B cell (primary cell): ENCODE measurements at places on chromosomes 1 and 21.

- no peak for DNase-seq
Measured at GRCh38 chr1:70902211-70902610, 145.4 kb downstream of the PTGER3 start.

DNA sequence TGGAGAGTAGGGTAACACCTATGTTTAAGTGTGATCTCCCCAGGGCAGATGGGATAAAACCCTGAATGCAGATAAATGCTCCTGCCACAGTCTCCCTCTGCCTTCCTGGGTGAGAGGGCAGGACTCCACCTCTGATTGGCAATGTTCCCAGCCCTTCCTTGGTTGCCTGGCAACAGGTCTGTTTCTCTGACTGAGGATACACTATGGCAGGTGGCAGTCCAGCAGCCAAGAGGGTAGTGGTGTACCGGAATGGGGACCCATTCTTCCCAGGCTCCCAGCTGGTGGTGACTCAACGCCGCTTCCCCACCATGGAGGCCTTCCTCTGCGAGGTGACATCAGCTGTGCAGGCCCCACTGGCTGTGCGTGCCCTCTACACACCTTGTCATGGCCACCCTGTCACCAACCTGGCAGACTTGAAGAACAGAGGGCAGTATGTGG lies at the start of gene DCDC2B:
DCDC2B (plus strand) TSS at position 199 of the 438 bp plus-strand sequence; CDS start at position 204, 5 bp downstream.
- DNase-seq = no peak

DNA sequence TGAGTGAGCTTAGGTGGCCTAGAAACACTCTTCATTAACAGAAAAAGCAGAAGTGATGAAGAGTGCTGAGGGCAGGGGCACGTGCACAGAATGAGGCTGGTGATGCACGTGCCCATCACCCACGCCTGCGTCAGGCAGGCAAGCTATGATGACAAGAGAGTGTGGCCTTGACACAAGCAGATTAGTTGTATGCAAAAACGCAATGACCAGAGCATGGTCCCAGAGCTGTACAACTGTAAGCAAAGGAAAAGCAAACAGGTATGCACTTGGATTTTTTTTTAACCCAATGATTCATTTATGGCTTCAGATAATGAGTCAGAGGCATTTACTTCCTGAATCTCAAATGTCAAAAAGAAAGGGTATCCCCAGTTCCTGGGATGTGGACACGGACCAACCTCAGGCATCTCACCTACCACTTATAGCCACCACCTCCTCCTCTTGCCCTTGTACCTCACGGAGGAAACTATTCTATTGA lies 9.1 kb upstream of the TMEM61 start:
- peak; percentile 22 for DNase-seq

GRCh38 chr21:17859661-17860060 lies 40.5 kb upstream of the C21orf91 start:
- DNase-seq = no peak

- peak; percentile 43 for DNase-seq
Measured at GRCh38 chr1:118151312-118151937, 33.6 kb downstream of the SPAG17 start.

- DNase-seq = no peak
Measured at GRCh38 chr1:179586107-179586823, 5.4 kb upstream of the TDRD5 start.

DNA sequence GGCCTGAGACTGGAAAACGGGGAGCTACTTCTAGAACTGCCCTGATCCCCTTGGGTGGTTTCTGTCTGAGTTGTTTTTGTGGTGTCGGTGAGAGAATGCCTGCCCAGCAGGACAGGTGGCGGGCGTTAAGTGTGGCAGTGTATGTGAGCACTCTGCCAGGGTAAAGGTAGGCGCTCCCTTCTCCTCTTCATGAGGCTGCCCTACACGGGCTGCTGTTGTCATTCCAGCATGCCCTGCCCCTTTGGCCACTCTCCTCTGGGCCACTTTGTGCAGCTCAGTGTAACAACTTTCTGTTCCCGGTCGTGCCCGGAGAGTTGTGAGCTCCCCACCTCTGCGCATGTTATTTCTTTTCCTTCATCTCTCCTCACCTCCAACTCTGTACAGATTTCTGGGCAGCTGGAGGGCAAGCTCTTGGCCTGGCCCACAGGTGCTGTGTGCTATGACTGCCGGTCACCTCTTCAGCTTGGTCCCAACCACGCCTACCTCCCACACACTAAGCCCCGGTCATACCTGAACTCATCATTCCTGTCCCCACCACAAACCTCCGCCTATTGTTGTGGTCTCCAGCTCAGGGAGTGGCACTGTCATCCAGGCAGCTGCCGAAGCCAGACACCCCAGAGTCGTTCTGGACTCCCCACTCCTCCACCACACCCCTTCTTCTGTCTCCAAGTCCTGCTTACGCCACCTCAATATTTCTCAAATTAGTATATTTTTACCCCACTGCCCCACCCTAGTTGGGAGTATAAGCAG lies 69.0 kb downstream of the GADD45A start:
- no peak for DNase-seq

GRCh38 chr1:19800076-19800804 lies 524 bp upstream of the TMCO4 start:
- peak; percentile 68 for DNase-seq

GRCh38 chr1:3359756-3360440 lies 94.6 kb upstream of the ARHGEF16 start:
- DNase-seq = no peak

GRCh38 chr1:227891223-227891954 lies 56.3 kb downstream of the WNT9A start:
- DNase-seq = no peak

DNA sequence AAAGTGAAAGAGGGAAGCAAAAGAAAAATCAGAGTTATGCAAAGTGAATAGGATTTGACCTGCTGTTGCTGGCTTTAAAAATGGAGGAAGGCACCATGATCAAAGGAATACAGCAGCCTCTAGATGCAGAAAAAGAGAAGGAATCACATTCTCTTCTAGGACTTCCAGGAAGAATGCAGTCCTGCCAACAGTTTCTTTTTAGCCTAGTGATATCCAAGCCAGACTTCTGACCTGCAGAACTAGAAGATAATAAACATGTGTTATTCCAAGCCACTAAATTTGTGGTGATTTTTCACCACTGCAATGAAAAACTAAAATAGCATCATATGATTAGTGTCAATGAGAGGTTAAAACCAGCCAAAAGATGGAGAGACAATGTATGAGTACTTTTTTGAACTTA lies 101.9 kb upstream of the ADAMTS5 start:
- no peak for DNase-seq

- DNase-seq = no peak
Measured at GRCh38 chr1:20074725-20075171, 4.8 kb downstream of the PLA2G5 start.

DNA sequence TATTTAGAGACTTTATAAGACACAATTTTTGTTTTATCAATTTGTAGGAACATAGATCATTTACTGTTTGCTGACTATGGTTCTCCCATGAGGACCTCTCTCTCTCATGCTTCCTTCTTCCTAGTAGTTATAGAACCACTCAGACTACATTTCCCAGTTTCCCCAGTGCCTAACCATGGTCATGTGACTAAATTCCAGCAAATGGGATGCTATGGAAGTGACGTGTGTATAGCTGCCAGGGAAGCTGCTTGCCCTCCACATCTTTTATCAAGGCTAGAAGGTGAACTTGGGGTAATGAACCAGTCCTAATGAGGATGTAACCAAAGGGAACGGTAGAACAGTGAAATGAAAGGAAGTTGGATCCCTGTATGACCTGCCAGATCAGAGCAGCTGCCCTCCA lies 184.0 kb downstream of the MIS18A start:
- no peak for DNase-seq

DNA sequence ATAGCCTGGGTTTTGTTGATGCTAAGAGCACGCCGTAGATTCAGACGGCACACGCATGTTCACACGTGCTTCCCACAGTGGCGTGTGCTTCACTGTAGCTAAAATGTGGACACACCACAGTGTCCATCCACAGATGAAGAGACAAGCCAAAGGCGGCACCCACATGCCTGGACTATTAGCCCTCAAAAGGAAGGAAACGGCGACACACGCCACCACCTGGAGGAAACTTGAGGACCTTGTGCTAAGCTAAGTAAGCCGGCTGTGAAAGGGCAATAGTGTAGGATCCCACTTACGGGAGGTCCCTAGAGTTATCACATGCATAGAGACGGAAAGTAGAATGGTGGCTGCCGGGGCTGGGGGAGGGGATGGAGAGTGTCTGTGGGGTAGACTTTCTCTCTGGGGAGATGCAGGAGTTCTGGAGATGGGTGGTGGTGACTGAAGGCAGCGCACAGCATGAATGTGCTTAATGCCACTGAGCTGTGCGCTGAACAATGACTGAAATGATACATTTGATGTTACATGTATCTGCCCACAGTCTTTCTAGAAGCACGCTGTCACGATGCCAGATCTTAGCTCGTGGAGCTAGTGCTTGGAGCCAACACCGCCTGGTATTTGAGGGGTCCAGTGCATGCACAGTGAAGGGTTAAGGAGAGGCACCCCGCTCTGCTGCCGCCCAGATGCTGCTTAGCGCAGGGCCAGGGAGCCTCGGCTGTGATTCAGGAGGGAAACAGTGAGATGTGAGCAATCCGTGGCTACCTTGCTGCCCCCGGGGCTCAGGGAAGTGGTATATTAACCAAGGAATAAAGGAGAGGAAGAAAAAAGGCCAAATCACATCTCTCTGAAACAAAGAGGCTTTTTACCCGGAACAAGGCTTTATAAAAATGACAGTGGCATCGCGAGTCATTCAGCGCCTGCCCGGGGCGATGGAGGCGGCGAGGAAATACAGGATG lies 103.7 kb downstream of the PRDM16 start:
- DNase-seq = no peak

GRCh38 chr1:31761883-31762282 lies 2.3 kb downstream of the ADGRB2 start:
- DNase-seq = no peak

- DNase-seq = no peak
Measured at GRCh38 chr1:109793089-109793485, 29.4 kb upstream of the EPS8L3 start.

GRCh38 chr1:19484338-19484797 lies 971 bp downstream of the CAPZB start:
- peak; percentile 30 for DNase-seq

DNA sequence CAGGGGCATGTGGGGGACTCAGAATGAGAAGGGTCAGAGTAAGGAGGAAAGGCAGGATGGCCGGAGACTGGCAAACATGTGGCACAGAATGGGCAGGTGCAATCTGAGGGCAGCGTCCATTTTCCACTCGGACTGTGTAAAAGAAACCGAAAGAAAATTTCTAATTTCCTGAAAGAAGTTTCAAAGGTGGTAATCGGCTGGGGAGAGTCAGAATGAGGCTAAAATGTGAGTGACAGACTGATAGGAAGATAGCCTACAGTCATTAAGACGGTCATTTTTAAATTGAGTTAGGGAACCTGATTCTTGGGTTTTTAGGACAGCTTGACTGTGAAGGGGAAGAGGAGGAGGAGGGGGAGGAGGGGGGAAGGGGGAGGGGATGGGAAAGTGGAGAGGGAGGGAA lies 23.6 kb downstream of the COA6 start:
- DNase-seq = no peak

GRCh38 chr1:4324525-4324924 lies 329.9 kb upstream of the AJAP1 start:
- DNase-seq = no peak

DNA sequence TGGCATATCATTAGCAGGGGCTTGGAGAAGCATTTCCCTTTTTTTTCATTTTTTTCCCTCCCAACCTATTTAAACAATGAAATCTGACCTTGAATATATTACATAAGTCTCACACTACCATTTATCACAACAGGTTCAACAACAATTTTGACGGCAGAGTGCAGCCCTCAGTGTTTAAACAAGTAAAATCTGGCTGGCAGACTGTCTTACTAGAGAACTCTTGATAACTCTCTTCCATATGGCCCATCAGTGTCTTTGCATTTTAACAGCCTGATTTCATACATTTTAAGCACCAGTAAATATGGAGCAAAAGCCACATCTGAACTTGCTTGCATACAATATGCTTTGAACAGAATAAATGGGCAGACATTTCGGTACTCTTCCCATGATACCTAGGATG lies 213.0 kb downstream of the KCTD3 start:
- no peak for DNase-seq

DNA sequence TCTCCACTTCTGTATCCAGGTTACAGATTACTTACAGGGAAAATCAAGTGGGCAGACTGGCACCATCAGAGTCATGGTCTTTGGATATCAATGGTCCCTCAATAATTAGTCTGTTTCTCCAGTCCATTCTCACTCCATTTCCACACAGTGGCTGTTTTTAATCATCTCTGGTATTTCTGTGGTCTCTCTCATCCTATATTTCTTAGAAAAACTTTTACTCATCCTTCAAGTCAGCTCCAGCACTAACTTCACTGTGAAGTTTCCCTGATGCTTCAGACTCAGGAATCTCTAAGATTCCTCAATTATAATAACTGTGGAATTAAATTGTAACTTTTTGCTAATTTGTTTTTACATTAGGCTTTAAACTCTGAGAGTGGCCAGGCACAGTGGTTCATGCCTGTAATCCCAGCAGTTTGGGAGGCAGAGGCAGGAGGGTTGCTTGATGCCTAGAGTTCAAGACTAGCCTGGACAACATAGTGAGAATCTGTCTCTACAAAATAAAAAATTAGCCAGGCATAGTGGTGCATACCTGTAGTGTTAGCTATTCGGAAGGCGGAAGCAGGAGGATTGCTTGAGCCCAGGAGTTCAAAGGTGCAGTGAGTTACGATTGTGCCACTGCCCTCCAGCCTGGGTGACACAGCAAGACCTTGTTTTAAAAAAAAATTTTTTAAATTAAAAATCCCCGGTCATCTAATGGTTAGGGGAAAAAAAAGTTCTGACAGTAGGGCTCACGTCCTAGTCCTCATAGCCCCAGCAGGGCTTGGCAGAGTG lies 10.6 kb downstream of the CD160 start:
- DNase-seq = no peak

DNA sequence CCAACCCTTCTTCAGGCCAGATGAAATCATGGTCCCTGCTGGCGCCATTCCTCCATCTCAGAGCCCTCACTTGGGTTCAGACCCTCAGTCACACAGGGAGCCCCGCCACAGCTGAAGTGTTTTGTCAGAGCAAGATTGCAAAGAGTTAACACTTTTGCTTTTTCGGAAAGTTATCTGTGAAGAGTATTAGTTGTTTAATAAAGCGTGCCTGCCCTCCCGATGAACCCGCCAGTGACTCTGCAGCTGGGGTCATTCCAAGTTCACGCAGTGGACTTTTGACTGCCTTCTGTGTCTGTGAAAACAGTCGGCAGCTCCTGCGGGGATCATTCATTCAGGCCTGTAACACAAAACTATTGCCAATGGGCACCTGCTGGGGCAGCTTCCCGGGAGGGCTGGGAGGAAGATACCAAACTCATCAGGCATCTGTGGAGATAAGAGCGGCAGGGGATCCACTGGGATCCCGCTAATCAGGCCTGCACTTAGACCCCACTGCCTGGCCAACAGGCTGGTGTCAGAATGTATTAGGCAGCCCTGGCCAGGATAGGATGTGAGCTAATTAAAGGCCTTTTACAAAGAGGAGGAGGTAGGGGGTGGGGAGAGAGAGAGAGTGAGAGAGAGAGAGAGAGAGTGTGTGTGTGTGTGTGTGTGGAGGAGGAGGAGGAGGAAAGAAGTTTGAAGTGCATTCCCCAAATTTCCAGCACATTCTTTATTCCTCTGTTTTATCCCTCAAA lies 184.5 kb downstream of the DHRS3 start:
- no peak for DNase-seq
